ENCODE measurements at places on chromosomes 13 and 19.

DNA sequence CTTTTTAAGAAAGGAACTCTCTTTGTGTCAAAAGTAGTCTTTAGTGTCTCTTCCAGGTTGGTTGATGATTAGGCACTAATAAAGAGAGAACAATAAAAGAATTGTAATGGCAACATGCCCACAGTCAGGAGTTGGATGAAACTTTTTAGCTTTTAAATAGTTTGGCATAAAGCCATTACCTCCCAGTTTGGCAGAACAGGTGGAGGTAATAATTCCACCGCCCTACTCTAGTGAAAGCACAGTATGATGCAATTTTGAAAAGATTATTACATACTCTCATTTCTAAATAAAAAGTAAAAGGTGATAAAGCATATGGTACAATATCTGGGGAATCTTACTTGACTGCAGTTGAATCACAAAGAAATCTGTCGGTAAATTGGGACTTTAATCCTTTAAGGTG, 497.6 kb downstream of the SUCLA2 start:
- DNase-seq: no peak

- DNase-seq: no peak
Measured at GRCh38 chr13:113969311-113969972, 4.4 kb downstream of the C13orf46 start.

DNA sequence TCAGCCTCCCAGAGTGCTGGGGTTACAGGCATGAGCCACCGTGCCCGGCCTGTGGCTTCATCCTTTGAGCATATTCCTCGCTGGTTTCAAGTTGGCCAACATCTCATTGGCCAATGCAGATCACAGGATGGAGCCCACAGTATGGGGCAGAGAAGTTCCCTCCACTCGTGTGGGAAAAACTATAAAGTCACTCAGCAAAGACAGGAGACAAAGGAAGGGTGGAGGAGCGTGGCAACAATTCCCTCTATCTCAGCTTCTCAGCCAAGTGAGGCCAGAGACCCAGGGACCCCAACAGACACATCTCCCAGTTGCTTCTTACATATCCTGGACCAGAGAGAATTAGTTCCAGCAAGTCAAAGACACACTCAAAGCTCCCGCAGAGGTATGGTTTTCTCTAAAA, 184.6 kb upstream of the SOX1 start:
- no peak for DNase-seq

- DNase-seq: no peak
Measured at GRCh38 chr13:26446751-26447150, 110.7 kb upstream of the WASF3 start.

DNA sequence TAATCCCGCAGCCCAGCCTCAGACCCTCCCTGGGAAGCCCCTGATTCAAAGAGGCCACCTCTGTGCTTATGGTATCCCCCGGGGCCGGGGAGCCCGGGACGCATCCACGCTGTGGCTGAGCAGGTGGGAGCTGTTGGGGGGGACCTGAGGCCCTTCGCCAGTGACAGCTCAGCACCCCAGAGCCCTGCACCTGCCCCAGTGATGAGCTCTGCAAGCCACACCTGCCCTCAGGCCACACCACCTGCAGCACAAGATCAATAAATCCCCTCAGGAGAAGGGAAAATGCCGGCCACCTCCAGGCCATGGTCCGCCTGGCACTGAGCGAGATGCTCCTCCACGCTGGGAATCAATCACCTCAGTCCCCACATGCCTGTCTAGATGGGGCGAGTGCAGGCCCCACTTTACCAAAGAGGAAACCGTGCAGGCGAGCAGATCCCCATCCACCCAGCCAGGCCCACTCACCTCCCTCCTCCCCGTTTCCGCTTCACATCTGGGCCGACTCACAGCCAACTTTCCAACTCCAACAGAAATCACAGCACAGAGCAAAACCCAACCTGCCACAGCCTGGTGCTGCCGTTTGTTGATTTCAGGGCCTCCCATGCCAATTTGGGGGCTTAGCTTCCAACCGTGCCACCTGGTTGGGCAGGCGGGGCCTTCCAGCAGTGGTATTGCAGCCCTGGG, 12.8 kb downstream of the MOB3A start:
- peak; percentile 61 for DNase-seq

GRCh38 chr13:48644951-48645350, 8.8 kb upstream of the CYSLTR2 start:
- no peak for DNase-seq

Data from T-helper 2 cell treated with Interferon-gamma antibody and Interleukin-4, amounts not matched to agents 5 μg/mL and 100 μg/mL, for 36 hours (primary cell).